ENCODE measurements at places on chromosomes 12 and 14.

- DNase-seq, result peak; percentile 84
These were observed 172.2 kb upstream of the ATP2B1 start for GRCh38 chr12:89880690-89881350.

GRCh38 chr12:132432721-132433577, 57.0 kb upstream of the FBRSL1 start:
- DNase-seq, result no peak

- DNase-seq, result peak; percentile 49
These were observed 487.5 kb downstream of the TMEM121 start for GRCh38 chr14:106013879-106014376.

GRCh38 chr12:11906286-11906935, 164.3 kb upstream of the BCL2L14 start:
- DNase-seq, result no peak

DNA sequence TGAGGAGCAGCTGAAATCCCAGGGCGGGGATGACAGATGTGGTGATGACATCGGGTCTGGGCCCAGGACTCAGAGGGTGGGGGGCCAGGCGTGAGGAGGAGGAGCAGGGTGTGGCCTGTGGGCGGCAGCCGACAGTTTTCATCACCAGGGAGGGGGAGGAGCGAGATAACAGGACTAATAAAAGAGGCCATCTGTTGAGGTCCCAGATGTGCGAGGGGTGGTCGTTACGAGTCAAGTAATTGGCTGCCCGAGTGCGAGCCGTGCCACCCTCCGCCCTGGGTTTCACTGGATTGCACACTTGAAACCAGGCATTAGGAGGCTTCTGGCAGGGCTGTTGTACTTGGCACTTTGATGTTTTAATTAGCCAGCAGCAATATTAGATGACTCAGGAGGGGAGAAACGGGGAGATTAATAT, 67.2 kb downstream of the NOS1 start:
- no peak for DNase-seq

GRCh38 chr12:57620936-57621496, 9.8 kb downstream of the ARHGEF25 start:
- no peak for DNase-seq

- no peak for DNase-seq
These were observed 102.3 kb upstream of the BCAT1 start for GRCh38 chr12:25051171-25051570.

DNA sequence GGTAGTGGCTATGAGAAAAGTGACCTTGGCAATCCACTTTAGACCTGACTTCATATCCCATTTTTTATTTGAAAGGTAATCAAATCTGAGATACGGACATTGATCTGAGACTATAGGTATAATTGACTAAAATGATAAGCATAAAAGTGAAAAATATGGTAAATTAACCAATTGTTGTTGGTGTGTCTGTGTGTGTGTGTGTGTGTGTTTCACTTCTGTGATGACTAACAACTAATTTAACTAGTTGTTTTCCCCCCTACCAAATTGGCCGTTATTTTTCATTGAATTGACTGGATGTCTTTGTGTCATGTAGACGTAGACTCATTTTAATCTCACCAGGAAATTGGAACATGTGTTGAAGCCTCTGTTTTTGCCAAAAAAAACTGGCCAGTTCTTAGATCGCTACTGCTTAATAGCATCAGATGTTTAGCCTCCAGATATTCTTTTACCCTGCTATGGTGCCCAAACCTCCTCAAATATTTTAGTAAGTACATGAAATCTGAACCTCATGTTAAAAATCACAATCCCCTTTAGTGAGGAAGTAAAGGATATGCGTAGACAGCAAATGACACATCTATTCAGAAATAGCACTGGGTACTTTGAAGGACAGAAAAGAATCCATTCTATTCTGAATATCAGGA, 395.0 kb downstream of the EGLN3 start:
- no peak for DNase-seq

- no peak for DNase-seq
These were observed 111.9 kb upstream of the CCDC175 start for GRCh38 chr14:59688224-59689170.

GRCh38 chr14:103186909-103187586, 63.8 kb downstream of the TNFAIP2 start:
- no peak for DNase-seq

- no peak for DNase-seq
These were observed 4.0 kb downstream of the P2RX2 start for GRCh38 chr12:132622437-132623071.

GRCh38 chr14:69495341-69495921, 10.9 kb downstream of the PLEKHD1 start:
- DNase-seq, result no peak

DNA sequence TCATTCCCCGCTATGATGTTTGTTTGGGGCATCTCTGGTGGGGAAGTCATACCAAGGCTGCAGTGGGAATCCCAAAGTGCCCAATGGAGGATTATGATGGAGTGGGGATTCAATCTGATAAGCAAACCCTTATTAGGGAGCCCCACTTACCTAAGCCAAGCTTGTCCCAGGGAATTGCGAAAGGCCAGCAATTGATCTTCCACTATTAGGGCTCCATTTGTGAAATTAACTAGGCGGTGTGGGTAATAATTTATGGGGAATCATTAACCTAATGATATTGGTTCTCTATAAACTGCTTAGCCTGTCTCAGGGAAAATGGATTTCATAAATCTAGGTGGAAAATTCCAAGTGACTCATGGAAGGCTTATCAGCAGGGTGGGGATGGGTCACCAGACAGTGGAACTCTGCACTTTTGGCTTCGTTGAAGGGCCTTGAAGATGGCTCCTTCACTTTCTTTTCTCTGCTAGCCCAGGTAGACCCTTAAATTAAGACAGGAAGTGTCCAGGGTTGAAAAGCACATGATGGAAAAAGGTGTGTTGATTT, 113.0 kb upstream of the WSCD2 start:
- DNase-seq, result no peak
